ENCODE measurements at places on chromosomes 2 and 18. TPM values are rescaled to one million over a fixed set of nuclear protein-coding genes. Genes with fewer than 3 reads are reported as not detected.

The TNP1 gene
- total RNA-seq = not detected

The PRSS56 gene
- 52.4 TPM for total RNA-seq

The CYP27A1 gene
- 4.8 TPM for total RNA-seq

DNA sequence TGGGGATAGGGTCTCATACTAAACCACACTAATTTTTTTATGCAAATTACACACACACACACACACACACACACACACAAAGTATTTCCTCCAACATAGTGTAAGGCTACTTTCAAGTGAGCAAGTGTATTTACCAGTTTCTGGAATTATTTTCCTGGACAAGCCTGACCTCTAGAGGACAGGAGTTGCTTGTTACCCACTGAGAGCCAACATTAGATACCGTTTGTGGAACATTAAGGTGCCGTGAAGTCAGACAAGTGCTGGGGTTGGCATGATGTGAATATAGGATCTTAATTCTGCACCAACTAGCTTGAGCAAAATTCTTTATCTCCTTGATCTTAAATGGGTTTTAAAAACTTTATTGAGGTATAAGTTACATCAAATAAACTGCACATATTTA lies 39.3 kb upstream of the SERPINB2 start:
- no peaks in the 10 kb centered on the region for H3K4me1 ChIP-seq
- no peak overlapping the region for H3K27ac ChIP-seq
- H3K4me3 ChIP-seq = no peak overlapping the region
- H3K27me3 ChIP-seq = peaks cover 6% of the 10 kb centered on the region
- no peaks in the 10 kb centered on the region for H3K36me3 ChIP-seq

The CHN1 gene
- 58.7 TPM for total RNA-seq

The BIRC6 gene
- total RNA-seq = 84.4 TPM

DNA sequence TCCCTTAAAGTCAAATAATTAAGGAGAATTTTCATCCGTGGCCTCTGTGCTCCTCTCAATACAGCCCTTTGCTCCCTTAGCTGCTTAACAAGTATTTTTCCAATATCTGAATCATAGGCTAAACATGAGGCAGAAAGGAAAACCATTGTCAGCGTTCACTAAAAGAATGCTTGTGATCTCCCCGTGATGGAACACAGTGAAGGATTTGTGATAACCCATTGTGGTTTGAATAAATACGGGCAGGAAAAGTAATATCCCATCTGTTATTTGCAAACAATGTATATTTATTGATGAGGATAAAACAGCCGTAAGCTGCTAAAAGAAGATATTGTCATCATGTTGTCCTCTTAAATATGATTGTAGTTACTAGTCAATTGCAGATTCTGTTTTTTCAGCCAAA lies 258.1 kb downstream of the NAPG start:
- no peak overlapping the region for H3K27ac ChIP-seq
- H3K27me3 ChIP-seq = no peaks in the 10 kb centered on the region
- no peak for DNase-seq
- H3K4me1 ChIP-seq = no peaks in the 10 kb centered on the region
- H3K36me3 ChIP-seq = peaks cover 4% of the 10 kb centered on the region

DNA sequence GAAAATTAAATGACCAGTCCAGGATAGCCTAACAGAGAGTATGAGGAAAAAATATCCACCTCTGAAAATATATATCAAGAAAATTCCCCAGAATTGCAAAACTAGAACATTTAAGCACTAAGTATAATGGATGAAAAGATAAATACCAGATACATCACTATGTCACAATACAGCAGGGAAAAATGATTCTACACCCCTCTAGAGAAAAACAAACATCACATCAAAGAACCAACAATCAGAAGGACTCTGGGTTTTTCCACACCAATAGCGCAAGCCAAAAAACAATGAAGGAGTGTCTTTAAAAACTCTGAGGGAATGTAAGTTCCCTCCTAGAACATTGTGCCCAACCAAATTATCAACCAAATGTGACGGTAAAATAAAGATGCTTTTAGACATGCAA lies 13.7 kb downstream of the BUB1 start:
- H3K27ac ChIP-seq = no peak overlapping the region
- H3K36me3 ChIP-seq = peaks cover 9% of the 10 kb centered on the region
- DNase-seq = no peak
- no peaks in the 10 kb centered on the region for H3K27me3 ChIP-seq
- no peak overlapping the region for H3K4me3 ChIP-seq

DNA sequence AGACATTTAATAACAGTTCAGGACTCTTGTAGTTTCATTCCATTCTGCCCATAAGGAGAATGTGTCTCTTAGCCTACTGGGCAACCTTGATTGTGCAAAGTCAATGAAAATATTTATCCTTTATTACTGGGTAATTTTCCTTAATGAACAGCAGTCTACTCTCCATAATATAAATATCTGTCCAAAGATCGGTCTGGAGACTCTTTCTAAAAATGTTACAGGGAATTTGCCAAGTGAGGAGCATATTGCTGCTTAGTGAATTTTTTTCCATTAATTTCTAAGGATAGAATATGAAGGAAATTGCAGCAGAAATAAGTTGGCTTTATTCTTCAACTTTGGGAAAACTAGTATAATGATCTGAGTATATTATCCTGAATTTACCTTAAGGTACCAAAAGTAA lies 817.1 kb upstream of the FSHR start:
- H3K36me3 ChIP-seq = no peaks in the 10 kb centered on the region
- H3K4me1 ChIP-seq = peaks cover 17% of the 10 kb centered on the region

The SCN1A gene
- 8.6 TPM for total RNA-seq

The ELOA2 gene
- total RNA-seq = not detected

- H3K4me1 ChIP-seq = peaks cover 14% of the 10 kb centered on the region
- no peak overlapping the region for H3K4me3 ChIP-seq
- H3K27me3 ChIP-seq = no peaks in the 10 kb centered on the region
- H3K27ac ChIP-seq = no peak overlapping the region
- H3K36me3 ChIP-seq = peaks cover 2% of the 10 kb centered on the region
These were observed 189.8 kb downstream of the GULP1 start for GRCh38 chr2:188481474-188481873.

The RPRM gene
- 4.5 TPM for total RNA-seq

The NFU1 gene
- total RNA-seq = 41.8 TPM

DNA sequence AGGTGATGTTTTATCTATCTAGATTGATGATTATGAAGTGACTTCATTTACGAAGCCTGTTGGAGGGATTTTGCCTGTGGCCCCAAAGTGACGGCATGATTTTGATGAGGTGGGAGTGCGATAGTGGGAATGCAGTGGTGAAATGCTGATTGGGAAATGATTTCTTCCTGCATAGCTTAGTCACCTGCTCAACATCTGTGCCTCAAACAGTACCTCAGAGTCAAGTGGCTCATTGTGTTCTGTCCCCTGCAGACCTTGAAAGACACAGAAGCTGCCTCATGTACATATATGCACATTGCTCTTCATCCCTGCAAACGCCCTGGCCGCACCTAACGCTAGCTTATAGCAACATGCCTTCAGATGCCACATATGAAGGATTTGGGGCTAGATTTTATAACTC lies 201.2 kb downstream of the TPGS2 start:
- H3K4me3 ChIP-seq = no peak overlapping the region
- H3K27ac ChIP-seq = no peak overlapping the region
- peaks cover 24% of the 10 kb centered on the region for H3K36me3 ChIP-seq
- H3K27me3 ChIP-seq = no peaks in the 10 kb centered on the region
- no peaks in the 10 kb centered on the region for H3K4me1 ChIP-seq

The CPS1 gene
- total RNA-seq = 7.9 TPM

GRCh38 chr18:39318008-39318407 lies 1752.4 kb upstream of the CELF4 start:
- H3K27ac ChIP-seq = no peak overlapping the region
- no peak for DNase-seq
- no peak overlapping the region for H3K4me3 ChIP-seq
- no peaks in the 10 kb centered on the region for H3K27me3 ChIP-seq
- peaks cover 16% of the 10 kb centered on the region for H3K4me1 ChIP-seq

DNA sequence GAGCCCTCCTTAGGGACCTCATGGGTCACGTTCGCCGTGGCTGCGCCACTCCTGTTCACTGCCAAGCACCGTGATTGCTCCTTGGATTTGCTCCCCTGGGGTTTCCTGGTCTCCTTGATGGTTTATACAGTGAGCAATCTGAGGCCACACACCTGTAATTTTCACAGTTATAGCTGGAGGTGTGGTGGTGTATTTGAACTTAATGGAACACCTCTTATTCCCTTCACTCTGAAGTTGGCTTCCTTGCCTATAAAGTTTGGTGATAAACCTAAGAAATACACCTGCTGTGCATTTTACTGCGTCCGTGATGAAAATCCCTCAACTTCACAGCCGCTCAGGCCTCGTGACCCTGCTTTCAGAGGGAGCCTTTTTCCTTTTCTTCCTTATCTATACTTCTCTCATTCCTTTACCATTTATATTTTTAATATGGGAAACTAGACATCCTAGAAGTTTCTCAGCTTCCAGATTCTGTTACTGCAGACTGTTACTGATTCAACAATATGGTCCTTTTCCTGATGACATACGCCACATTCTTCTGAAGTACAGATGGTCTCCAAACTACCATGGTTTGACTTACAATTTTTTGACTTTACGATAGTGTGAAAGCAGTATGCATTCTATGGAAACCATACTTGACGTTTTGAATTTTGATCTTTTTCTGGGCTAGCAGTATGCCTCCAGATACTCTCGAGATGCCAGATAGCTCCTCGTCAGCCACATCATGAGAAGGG lies 8.6 kb downstream of the ATG4B start:
- H3K4me1 ChIP-seq = peaks cover 11% of the 10 kb centered on the region
- H3K36me3 ChIP-seq = no peaks in the 10 kb centered on the region
- H3K4me3 ChIP-seq = no peak overlapping the region
- no peaks in the 10 kb centered on the region for H3K27me3 ChIP-seq
- no peak for DNase-seq
- no peak overlapping the region for H3K27ac ChIP-seq

DNA sequence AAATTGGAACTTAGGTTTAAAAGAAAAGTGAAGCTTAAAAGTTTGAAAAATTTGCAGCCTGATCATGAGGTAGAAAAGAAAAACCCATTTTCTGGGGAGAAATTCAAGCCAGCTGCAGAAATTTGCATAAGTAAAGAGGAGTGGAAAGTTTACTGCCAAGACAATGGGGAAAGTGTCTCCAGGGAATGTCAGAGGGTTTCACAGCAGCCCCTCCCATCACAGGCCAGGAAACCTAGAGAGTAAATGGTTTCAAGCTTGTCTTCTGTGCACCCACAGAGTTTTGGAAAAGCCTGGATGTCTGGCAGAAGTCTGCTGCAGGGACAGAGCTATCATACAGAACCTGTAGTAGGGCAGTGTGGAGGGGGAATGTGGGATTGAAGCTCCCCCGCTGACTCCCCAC lies 254.0 kb upstream of the FSIP2 start:
- H3K36me3 ChIP-seq = peaks cover 26% of the 10 kb centered on the region
- no peaks in the 10 kb centered on the region for H3K27me3 ChIP-seq
- no peak for DNase-seq

GRCh38 chr18:32714571-32715148 lies 58.2 kb downstream of the KLHL14 start:
- H3K4me1 ChIP-seq = peaks cover 5% of the 10 kb centered on the region
- no peak overlapping the region for H3K4me3 ChIP-seq
- H3K36me3 ChIP-seq = no peaks in the 10 kb centered on the region
- no peak overlapping the region for H3K27ac ChIP-seq

DNA sequence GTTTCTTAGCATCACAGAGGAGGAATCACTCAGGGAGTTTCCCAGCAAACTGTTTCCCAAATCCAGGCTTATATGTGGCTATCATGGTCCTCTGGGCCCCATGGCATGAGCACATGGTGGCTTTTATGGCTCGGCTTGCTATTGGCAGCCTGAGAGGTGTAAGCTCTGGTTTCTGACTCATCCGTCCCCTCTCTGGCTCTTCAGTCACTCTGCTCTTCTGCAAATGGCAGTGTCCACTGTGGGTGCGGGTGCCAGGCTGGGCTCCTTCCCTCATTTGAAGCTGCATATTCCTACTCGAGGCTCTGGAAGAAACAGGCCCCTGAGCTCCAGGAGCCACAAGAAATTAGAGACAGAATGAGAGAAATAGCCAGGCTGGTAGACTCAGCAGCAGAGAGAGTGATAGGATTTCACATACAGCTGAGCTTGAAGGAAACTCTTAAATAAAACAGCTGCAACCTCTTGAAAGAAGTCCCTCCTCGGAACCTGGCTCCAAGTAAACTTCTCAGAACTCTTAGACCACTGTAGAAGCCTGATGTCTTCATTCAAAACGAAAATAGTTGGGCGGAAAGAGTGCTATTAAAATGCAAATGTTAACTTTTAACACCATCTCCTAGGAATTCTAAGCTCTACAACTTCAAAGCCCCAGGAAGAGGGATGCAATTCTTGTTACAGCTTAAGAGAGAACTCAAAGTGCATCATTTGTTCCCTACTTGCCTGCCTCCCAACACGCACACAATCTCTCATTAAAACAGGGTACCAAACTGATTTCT lies 212.6 kb upstream of the SP5 start:
- H3K27me3 ChIP-seq = peaks cover 6% of the 10 kb centered on the region
- H3K36me3 ChIP-seq = no peaks in the 10 kb centered on the region
- peaks cover 67% of the 10 kb centered on the region for H3K4me1 ChIP-seq
- H3K27ac ChIP-seq = no peak overlapping the region

DNA sequence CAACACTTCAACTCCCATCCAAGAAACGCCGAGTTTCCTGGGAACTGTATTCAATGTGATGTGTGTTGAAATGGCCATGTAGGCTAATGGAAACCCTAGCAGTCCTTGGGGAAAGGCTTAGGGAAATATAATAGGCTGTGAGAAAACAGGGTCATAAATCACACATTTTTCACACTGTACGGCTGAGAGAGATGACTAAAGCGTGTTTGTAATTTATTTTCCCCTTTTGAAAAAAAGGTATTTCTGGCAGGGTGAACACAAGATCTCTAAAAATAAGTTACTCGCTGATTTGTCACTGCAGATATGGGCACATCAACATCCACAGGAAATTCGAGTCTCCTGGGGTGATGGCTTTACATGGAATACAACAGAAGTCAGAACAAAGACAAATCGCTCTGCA lies 109.6 kb upstream of the ST6GAL2 start:
- no peaks in the 10 kb centered on the region for H3K36me3 ChIP-seq
- no peak overlapping the region for H3K4me3 ChIP-seq
- peaks cover 8% of the 10 kb centered on the region for H3K27me3 ChIP-seq
- no peak overlapping the region for H3K27ac ChIP-seq

- no peak overlapping the region for H3K4me3 ChIP-seq
- DNase-seq = no peak
- H3K4me1 ChIP-seq = no peaks in the 10 kb centered on the region
- no peaks in the 10 kb centered on the region for H3K27me3 ChIP-seq
These were observed 22.8 kb downstream of the NPC1 start for GRCh38 chr18:23563377-23564043.

The CNTNAP5 gene
- total RNA-seq = 1.1 TPM

- peaks cover 32% of the 10 kb centered on the region for H3K4me1 ChIP-seq
- H3K27me3 ChIP-seq = no peaks in the 10 kb centered on the region
- no peak overlapping the region for H3K27ac ChIP-seq
- DNase-seq = no peak
- H3K4me3 ChIP-seq = no peak overlapping the region
- H3K36me3 ChIP-seq = peaks cover 42% of the 10 kb centered on the region
These were observed 84.0 kb downstream of the RTN4 start for GRCh38 chr2:54966165-54966832.

- H3K27ac ChIP-seq = no peak overlapping the region
- H3K4me1 ChIP-seq = no peaks in the 10 kb centered on the region
- H3K36me3 ChIP-seq = no peaks in the 10 kb centered on the region
- H3K4me3 ChIP-seq = no peak overlapping the region
These were observed 120.3 kb downstream of the FAM161A start for GRCh38 chr2:61733563-61733962.
